GM10248 (cell line): ENCODE measurements at places on chromosomes 12 and 14.

DNA sequence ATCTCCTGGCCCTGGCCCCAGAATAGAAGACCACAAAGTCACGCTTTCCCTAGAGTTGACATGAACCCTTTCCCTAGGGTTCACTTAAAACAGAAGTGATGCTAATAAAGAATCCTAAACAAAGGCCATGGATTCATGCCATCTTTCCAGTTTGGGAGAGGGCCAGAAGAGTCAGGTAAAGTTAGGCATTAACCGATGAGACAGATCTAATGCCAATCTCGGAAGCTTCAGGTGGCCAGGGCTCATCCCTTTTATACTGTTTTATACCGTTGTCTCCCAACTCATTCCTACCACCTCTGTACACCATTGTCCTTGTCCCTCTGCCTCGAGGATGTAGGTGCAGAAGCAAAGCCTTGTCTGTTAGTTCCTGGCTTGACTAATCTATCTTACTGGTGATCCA lies 22.8 kb upstream of the ACTR10 start:
- DNase-seq: no peak

GRCh38 chr14:105077649-105077995 lies 12.4 kb upstream of the GPR132 start:
- DNase-seq: no peak

DNA sequence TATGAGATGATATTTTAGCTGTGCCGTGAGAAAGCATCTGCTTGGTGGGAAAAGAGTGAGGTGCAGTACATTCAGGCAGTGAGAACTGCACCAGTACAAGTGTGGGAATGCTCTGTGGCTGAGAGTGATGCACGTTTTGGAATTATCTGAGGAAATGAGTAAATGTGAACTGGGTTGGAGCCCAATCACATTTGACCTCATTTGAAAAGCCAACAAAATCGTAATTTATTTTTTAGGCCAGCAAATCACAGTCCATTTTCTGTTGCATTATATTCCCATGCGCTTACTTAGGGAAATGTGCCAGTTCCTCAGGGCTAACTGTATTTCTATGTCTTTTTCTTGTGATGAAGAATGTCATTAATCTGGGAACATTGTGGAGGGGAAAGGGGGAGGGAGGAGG lies 77.3 kb downstream of the SNAPC1 start:
- no peak for DNase-seq

DNA sequence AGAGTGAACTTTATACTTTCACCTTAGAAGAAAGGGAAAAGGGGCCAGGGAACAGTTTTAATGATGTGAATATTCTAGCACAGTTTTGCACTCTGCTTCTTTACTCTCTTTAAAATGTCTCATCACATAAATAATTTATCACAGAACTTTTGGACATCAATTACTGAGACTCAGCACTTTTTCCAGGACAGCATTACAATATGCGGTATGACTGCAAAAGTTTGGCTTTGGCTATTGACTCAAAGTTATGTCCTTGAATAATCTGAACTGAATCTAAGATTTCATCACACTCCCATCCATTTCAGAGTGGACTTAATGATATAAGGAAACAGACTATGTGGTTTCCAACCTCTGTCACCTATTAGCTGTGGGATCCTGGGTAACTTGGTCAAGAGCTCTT lies 11.7 kb downstream of the CCER1 start:
- no peak for DNase-seq

DNA sequence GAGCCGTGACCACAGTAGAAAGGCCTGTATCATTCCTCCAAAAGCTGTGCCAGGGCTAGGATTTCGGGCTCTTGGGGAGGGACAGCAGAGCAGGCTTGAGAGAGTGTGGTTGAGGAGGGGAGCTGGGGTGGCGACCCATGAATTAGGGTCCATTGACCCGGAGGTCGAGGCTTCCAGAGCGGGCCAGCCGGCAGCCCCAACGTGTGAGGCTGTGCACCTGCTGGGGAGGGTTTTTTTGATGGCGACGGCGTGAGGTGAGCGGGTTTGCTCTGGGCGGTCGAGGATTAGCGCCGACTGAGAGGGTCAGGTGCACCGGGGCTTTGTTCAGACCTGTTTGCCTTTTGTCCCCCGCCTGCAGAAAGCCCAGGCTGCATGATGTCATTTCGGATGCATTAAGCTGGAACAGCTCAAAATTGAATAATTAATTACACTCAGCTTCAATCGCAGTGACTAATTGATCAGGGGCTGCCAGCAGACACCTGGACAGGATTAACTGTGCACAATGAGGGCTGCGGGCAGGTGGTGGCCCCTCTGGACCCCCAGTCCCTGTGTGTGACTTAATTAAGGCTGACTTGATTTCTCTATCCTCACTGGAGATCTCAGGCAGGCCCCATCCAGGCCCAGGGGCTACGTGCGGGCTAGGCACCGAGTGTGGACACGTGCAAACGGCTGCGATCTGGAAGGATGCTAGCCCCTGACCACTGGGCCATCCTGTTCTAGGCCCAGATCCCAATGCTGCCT lies 42.1 kb upstream of the MEG3 start:
- no peak for DNase-seq

GRCh38 chr12:120367233-120367923 lies 1.6 kb downstream of the MSI1 start:
- no peak for DNase-seq

DNA sequence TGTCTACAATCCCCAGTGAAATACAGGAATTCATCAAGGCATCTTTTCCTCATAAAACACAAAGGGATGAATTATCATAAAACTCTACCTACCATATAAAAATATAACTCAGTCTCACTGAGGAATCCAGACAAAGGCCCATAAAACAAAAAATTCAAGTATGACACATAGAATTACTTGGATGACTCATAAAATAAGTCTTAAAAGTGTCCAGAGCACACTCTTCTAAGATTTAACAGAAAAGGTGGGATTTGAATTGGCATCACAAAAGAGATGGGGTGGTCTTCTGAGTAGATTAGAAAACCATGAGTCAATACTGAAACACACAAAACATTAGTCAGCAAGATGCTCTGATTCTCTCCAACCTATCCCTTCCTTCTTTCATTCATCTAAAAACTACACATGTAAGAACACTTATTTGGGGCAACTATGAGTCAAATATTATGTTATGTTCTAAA lies 202.7 kb upstream of the GARIN6 start:
- DNase-seq: no peak

DNA sequence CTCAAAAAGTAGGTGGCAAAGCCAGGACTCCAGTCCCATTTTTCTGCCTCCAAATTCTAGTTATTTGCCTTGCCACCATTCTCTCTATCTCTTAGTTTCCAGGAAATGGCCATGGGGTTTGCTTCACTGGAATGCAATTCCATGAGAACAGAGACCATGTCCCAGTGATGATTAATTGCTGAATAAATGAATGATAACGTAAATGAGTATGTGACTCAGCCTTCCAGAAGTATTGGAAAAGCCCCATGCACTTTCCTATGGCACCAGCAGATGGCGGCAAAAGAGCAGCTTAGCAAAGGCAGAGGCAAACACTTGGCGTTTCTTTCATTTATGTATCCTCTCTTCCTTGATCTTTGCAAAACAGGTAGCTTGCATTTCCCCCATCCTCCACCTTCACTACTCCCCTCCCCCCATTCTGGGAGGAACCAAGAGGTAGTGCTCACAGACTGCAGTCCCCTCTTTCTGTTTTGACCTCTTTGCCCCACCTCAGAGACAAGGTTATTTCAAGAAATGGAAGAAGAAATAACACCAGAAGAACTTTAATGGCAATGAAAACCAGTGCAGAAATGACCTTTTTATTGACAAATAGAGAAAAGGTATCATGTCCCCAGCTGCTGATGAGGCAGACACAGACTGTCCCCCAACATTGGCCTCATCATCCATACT lies 21.3 kb downstream of the TBX3 start:
- DNase-seq: no peak

GRCh38 chr14:105330491-105330895 lies 15.9 kb downstream of the PACS2 start:
- no peak for DNase-seq

DNA sequence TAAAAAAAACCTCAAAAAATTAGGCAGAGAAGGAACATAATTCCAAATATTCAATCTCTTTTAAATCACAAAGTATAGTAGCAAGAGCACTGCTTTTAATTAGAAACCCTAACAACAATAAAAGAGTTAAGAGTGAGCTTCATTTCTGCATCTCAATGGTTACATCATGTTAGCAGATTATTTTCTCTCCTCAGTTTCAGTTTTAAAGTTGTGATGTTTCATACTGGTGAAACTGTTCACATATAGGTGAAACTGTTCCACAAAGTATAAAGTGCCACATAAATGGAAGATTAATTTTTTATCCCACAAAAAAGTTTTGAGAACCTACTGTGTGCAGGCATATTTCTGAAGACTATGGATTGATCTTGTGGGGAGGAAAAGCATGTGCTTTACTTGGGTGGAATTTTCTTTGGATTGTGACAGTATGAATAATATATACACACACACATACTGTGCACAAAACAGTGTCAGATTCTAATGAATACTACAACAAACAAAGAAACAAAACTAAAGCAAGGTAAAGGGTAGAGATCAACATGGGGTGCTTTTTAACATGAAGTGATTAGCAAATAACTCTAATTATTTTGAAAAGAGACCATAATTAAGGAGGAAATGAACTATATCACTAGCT lies 17.1 kb downstream of the LUM start:
- DNase-seq: no peak
